ENCODE measurements at places on chromosomes 2 and 18. TPM values are rescaled to one million over a fixed set of nuclear protein-coding genes. Genes with fewer than 3 reads are reported as not detected.

The GIGYF2 gene
- total RNA-seq: 63.8 TPM

The ZNF892 gene
- total RNA-seq: 3.5 TPM

The SIGLEC15 gene
- total RNA-seq: not detected

The ANKRD62 gene
- total RNA-seq: not detected

The EMILIN2 gene
- total RNA-seq: 17.3 TPM

The RAB1A gene
- 58.4 TPM for total RNA-seq

The AAMP gene
- 61.4 TPM for total RNA-seq

The PKDCC gene
- total RNA-seq: not detected

The SPIRE1 gene
- 3.4 TPM for total RNA-seq

The RGPD8 gene
- 13.1 TPM for total RNA-seq

The NT5DC4 gene
- not detected for total RNA-seq

GRCh38 chr2:119659601-119660342, 19.2 kb upstream of the TMEM177 start:
- DNase-seq: peak; percentile 51

DNA sequence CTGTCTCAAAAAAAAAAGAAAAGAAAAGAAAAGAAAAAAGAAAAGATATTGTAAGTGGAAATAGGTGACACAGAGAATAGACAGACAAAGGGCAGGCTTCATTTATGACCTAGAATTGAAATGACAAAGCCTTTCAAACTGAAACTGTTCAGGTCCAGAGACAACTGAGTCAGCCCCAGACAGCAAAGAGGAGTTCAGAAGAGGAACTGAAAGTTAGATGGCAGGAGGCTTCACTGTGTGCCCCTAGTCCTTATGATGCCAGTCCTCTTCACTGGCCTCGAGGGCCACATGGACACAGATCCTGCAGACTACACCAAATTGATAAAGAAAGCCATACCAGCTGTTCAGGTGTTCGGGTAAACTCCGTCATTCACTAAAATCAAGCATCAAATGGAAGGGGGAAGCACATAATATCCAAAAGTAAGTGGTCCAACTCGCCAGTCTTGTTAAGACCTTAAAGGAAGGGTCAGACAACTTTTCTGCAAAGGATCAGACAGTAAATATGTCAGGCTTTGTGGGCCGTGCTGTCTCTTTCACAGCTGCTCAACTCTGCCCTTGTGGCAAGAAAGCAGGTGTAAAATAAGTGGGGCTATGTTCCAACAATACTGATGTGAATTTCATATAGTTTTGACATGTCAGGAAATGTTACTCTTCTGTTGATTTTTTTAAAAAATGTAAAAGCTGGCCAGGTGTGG, 231.9 kb upstream of the MGAT5 start:
- no peak for DNase-seq

- no peak for DNase-seq
These were observed 2.2 kb downstream of the NOL4 start for GRCh38 chr18:34222307-34223163.

- DNase-seq: no peak
These were observed 63.4 kb downstream of the PIKFYVE start for GRCh38 chr2:208329485-208329884.

DNA sequence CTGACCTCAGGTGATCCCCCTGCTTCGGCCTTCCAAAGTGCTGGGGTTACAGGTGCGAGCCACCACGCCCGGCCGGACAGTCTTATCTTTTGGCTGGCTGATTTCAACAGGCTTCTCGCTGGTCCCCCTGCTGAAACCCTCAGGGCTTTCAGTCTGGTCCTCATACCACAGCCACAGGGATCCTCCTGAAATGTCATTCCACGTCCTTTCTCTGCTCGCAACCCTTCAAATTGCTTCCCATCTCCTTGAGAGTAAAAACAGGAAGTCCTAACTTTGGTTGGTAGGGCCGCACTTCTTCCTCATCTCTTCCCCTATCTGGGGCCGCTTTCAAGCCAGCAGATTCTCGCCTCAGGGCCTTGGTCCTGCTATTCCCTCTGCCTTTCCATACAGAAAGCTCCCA, 1.4 kb upstream of the CAB39 start:
- no peak for DNase-seq

GRCh38 chr18:59718464-59719157, 21.4 kb upstream of the CCBE1 start:
- no peak for DNase-seq

- DNase-seq: no peak
These were observed 34.6 kb downstream of the UGP2 start for GRCh38 chr2:63876311-63876710.

- DNase-seq: no peak
These were observed 39.5 kb upstream of the FIGN start for GRCh38 chr2:163775304-163775703.

GRCh38 chr2:36596397-36596796, 1.6 kb downstream of the FEZ2 start:
- no peak for DNase-seq

GRCh38 chr2:108805782-108806181, 19.2 kb downstream of the CCDC138 start:
- no peak for DNase-seq

GRCh38 chr2:112001942-112002341, 53.1 kb upstream of the TMEM87B start:
- no peak for DNase-seq

DNA sequence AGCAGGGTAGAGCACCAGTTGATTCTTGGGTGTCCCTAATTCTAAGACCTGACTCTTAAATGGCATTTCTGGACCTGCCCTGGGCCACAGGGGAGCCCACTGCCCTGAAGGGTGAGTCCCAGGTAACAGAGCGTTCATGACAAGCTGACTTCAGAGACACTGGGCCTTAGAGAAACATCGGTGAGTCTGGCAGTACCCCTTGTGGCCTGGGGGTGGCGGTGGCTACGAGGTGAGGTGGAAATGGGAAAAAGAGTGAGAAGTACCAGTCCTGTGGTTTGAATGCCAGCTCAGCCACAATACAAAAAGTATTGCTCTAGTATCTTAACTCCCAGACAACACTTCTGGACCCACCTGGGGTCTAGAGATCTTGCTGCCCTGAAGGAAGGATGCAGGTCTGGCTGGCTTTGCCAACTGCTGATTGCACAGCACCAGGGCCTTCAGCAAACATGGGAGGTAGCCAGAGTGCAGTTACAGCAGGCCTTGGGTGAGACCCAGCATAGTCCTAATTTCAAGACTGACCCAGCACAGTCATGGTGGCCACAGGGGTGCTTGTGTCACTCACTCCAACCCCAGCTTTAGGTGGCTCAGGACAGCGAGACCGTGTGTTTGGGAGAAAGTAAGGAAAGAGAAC, 44.5 kb downstream of the USP34 start:
- DNase-seq: peak; percentile 77

- DNase-seq: no peak
These were observed 21.5 kb upstream of the TNP1 start for GRCh38 chr2:216881411-216881810.

DNA sequence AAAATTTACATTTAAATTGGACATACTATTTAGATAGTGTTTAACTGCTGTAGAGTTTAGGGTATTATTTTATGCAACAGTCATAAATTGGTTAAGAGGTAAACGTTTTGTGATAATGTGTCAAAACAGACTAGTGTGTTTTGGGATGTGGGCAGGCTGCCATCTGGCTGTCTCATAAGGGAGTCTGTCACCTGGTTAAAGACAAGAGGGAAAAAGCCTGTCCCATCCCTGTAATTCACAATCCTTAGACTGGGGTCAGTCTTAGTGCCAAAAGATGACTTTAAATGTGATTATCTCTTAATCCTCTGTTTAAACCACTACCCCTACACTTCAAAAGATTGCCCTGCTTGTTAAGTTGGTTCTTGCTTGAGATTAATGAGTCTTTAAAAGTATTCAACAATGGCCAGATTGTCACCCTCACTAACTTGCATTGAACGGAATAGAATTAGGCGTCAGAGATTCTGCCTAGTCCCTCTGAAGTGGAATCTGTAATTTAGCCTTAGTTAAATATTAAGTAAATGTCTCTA, 59.2 kb downstream of the SGPP2 start:
- no peak for DNase-seq

- DNase-seq: no peak
These were observed 30.3 kb upstream of the GPR17 start for GRCh38 chr2:127615511-127616166.

DNA sequence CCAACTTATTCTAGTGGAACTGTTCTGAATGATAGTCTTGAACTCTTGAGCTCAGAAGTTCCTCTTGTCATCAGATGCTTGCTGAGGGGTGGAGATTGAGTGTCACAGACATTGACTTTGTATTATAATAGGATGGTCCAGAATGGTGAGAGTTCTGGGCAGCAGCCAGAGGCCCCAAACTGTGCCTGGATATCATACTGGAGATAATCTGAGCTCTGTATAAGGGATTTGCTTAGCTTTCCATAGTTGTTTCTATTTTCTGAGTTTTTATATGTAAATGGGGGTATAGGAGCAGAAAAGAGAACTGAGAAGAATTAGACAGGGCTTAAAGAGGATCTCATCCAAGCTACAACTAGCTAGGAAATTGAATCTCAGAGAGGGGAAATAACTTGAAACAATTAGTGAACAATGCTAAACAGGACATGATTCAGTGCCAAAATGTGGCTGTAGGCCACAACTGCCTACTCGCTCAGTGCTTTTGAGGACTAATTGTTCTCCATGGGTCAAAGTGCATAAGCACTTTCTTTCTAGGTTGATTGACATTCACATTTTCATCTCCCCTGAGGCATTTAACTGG, 10.1 kb upstream of the LCLAT1 start:
- DNase-seq: no peak

DNA sequence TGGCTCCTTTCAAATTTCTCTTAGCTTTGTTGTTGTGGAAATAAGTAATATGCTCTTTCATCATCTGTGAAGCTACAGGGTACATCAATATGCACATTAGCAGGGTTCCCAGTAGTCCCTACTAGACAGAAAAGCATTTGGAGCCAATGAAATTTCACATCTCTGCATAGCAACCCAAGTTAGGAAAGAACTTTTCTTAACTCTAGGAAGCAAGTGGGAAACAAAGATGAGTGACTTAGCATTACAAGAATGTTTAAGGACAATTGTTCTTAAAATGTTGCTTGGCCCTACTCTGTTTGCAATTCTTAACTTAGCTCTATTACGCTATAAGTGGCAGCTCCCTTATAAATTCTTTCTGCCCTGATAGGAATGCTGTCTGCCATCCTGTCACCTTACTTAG, 39.6 kb downstream of the ZEB2 start:
- no peak for DNase-seq

GRCh38 chr2:240670402-240670801, 12.3 kb downstream of the AQP12B start:
- no peak for DNase-seq

- peak; percentile 51 for DNase-seq
These were observed 1.1 kb downstream of the NPC1 start for GRCh38 chr18:23585007-23585871.

DNA sequence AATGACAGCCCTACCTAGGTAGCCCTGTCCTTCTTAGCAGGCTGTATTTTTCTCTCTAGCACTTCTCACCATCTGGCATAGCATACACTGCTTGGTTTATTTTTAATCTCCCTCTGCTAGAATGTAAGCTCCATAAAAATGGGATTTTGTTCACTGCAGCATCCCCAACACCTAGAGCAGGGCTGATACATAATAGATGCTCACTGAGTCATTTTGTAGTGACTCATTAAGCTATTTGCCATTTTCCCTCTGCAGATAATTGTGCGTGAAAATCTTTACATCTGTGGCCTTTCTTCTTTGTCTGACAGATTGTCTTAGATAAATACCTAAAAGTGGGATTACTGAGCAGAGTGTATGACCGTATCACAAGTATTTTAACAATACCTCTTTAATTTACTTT, 82.5 kb downstream of the CERS6 start:
- no peak for DNase-seq

- no peak for DNase-seq
These were observed 2.2 kb downstream of the HMSD start for GRCh38 chr18:63951302-63951705.
